ENCODE measurements at places on chromosomes 5 and 9. TPM values are rescaled to one million over a fixed set of nuclear protein-coding genes. Genes with fewer than 3 reads are reported as not detected.

GRCh38 chr9:137352511-137353222, 50.6 kb upstream of the NRARP start:
- no peak for DNase-seq
- H3K27ac ChIP-seq: no peak overlapping the region
- H3K4me3 ChIP-seq: no peak overlapping the region
- H3K4me1 ChIP-seq: no peaks in the 10 kb centered on the region
- H3K27me3 ChIP-seq: no peaks in the 10 kb centered on the region

GRCh38 chr9:122265149-122265915, 650 bp downstream of the MRRF start:
- no peaks in the 10 kb centered on the region for H3K27me3 ChIP-seq
- peak overlapping the region; percentile 91 for H3K27ac ChIP-seq
- H3K36me3 ChIP-seq: peaks cover 3% of the 10 kb centered on the region
- peaks cover 24% of the 10 kb centered on the region for H3K4me1 ChIP-seq
- H3K4me3 ChIP-seq: peak overlapping the region; percentile 97

Gene PCDHGA2
- total RNA-seq: 0.42 TPM

DNA sequence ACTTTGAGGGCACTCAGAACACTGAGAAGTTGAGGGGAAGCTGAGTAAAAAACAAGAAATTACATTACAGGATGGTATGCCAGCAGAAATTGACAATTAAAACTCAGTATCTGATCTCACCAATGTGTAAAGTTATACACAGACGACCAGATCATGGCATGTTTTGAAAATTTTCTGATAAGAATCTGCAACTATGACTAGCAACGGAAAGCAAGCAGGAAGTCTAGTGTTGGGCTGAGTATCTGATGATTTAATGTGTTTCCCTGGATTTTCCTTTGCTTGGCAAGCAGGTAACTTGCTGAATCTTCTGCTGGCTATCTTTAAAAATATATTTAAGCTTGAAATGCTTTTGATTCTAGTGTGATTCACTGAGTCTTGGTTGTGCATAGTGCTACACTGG, 5.2 kb upstream of the GCNT4 start:
- H3K4me3 ChIP-seq: no peak overlapping the region
- H3K4me1 ChIP-seq: peaks cover 11% of the 10 kb centered on the region
- H3K36me3 ChIP-seq: no peaks in the 10 kb centered on the region
- H3K27me3 ChIP-seq: no peaks in the 10 kb centered on the region

GRCh38 chr9:110130791-110131416, 77.1 kb downstream of the C9orf152 start:
- H3K36me3 ChIP-seq: no peaks in the 10 kb centered on the region
- H3K4me3 ChIP-seq: no peak overlapping the region
- DNase-seq: no peak
- H3K27ac ChIP-seq: no peak overlapping the region
- H3K27me3 ChIP-seq: no peaks in the 10 kb centered on the region

GRCh38 chr5:135437796-135438560, 9.2 kb downstream of the DCANP1 start:
- H3K4me1 ChIP-seq: no peaks in the 10 kb centered on the region
- no peaks in the 10 kb centered on the region for H3K27me3 ChIP-seq
- no peak overlapping the region for H3K27ac ChIP-seq
- peak; percentile 30 for DNase-seq
- H3K4me3 ChIP-seq: no peak overlapping the region

Gene PCDHA13
- total RNA-seq: not detected

Gene DMAC1
- total RNA-seq: 4.4 TPM

GRCh38 chr9:31736581-31737179, 647.8 kb upstream of the ACO1 start:
- no peaks in the 10 kb centered on the region for H3K36me3 ChIP-seq
- no peaks in the 10 kb centered on the region for H3K27me3 ChIP-seq
- H3K4me1 ChIP-seq: no peaks in the 10 kb centered on the region
- DNase-seq: no peak
- H3K27ac ChIP-seq: no peak overlapping the region

Gene FBN2
- total RNA-seq: 4.1 TPM

GRCh38 chr5:35694481-35694880, 76.8 kb downstream of the SPEF2 start:
- H3K4me3 ChIP-seq: no peak overlapping the region

Gene C9orf153
- 0.42 TPM for total RNA-seq

DNA sequence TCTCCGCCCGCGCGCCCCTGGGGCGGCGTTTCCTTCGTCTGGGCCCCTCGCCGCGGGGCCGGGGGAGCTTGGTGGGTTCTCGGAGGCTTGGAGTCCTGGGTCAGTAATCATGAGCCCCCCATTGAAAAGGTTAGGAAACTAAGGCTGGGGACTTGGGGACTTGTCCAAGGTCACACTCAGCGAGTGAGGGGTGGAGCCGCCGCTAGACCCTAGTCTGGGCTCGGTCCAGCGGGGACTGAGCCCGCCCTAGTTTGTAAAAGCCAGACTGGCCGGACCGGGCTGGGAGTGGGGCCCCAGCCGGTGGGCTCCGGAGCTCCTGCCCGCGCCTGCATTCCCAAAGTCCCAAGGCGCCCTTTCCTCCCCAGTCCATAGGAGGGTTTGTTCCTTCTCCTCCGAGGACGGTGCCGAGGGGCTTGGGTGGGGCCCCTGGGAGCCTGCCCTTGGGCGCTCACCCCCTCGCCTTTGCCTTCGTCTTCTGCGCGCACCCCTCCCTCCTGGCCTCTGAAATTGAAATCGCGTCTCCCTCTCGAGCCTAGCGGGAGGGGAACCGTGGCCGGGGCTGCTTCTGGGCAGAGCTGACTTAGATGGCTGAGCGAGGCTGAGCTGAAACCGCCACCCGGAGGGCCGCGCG, 995 bp downstream of the OLFM1 start:
- DNase-seq: no peak
- H3K4me1 ChIP-seq: peaks cover 8% of the 10 kb centered on the region
- H3K27ac ChIP-seq: no peak overlapping the region
- no peak overlapping the region for H3K4me3 ChIP-seq
- no peaks in the 10 kb centered on the region for H3K36me3 ChIP-seq

DNA sequence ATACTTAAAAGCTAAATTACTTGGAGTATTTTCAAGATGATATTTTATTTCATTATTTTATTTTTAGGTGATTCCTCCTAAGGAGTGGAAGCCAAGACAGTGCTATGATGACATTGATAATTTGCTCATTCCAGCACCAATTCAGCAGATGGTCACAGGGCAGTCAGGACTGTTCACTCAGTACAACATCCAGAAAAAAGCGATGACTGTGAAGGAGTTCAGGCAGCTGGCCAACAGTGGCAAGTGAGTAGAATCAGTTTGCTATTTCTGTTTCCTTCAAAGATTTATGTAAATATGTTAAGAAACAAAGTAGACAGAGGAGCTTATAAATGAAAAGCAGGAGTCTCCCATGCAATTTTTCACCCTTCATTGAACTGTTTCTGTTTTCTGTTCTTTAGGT, 47.8 kb downstream of the KDM4C start:
- no peaks in the 10 kb centered on the region for H3K27me3 ChIP-seq
- H3K4me3 ChIP-seq: no peak overlapping the region
- H3K4me1 ChIP-seq: peaks cover 2% of the 10 kb centered on the region
- no peak for DNase-seq

Gene GPRIN1
- 0.23 TPM for total RNA-seq

- H3K4me1 ChIP-seq: no peaks in the 10 kb centered on the region
- no peak overlapping the region for H3K4me3 ChIP-seq
- no peaks in the 10 kb centered on the region for H3K27me3 ChIP-seq
- no peaks in the 10 kb centered on the region for H3K36me3 ChIP-seq
- DNase-seq: no peak
- no peak overlapping the region for H3K27ac ChIP-seq
These were observed 225.7 kb downstream of the ASTN2 start for GRCh38 chr9:117189121-117189520.

Gene NCS1
- 2.5 TPM for total RNA-seq

GRCh38 chr5:69295088-69295754, 37.4 kb downstream of the CCDC125 start:
- DNase-seq: no peak
- no peak overlapping the region for H3K27ac ChIP-seq
- H3K27me3 ChIP-seq: no peaks in the 10 kb centered on the region
- no peaks in the 10 kb centered on the region for H3K4me1 ChIP-seq

DNA sequence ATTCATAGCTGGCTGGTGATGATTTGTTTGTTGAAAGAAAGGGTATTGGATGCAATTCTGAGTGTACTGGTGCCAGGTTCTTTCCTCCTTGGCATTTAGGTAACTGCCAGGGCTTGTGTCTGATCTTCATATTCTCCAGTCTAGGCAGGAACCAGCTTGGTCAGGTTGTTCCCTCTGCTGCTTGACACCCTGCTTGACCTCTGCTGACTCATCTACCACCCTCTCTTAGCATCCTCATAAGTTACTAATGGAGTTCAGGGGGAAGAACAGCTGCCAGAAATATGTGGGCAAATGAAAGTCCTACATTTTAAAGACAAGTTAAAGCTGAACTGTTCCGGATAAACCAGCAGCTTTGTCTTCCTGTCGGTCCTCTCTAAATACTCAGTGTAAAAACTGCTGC, 116.1 kb upstream of the TNC start:
- no peak for DNase-seq
- no peak overlapping the region for H3K27ac ChIP-seq
- no peaks in the 10 kb centered on the region for H3K36me3 ChIP-seq
- no peak overlapping the region for H3K4me3 ChIP-seq

Gene SLC28A3
- 1.3 TPM for total RNA-seq

Gene HTR1A
- total RNA-seq: not detected

GRCh38 chr5:152883066-152883775, 478.1 kb upstream of the NMUR2 start:
- H3K4me1 ChIP-seq: no peaks in the 10 kb centered on the region
- H3K4me3 ChIP-seq: no peak overlapping the region
- DNase-seq: no peak

- peak overlapping the region; percentile 23 for H3K4me3 ChIP-seq
- no peaks in the 10 kb centered on the region for H3K27me3 ChIP-seq
- no peaks in the 10 kb centered on the region for H3K36me3 ChIP-seq
- DNase-seq: no peak
- H3K4me1 ChIP-seq: peaks cover 14% of the 10 kb centered on the region
These were observed 120.2 kb upstream of the TRIM32 start for GRCh38 chr9:116566677-116567488.

- no peak overlapping the region for H3K4me3 ChIP-seq
- H3K27me3 ChIP-seq: no peaks in the 10 kb centered on the region
- H3K27ac ChIP-seq: no peak overlapping the region
- H3K4me1 ChIP-seq: no peaks in the 10 kb centered on the region
These were observed 97.9 kb downstream of the CACNA1B start for GRCh38 chr9:137975527-137975913.

DNA sequence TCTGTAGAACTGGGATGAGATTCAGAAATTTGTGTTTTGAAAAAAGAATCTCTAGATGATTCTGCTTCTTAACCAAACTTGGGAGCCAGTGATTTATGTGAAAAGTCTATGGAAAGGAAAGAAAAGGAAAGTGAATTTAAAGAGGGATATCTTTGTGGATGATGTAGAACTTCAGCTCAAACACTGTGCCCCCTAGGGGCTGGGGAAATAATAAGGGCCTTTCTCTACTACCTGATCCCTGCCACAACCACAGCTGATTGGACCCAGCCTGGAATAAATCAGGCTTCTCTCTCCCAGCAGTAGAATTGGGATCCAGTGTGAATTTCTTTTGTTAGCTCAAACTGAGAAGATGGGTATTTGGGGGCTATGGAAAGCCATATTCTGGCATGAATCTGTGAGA, 155.0 kb downstream of the PRELID2 start:
- no peak overlapping the region for H3K4me3 ChIP-seq
- peaks cover 6% of the 10 kb centered on the region for H3K4me1 ChIP-seq
- no peak for DNase-seq
- H3K36me3 ChIP-seq: no peaks in the 10 kb centered on the region

DNA sequence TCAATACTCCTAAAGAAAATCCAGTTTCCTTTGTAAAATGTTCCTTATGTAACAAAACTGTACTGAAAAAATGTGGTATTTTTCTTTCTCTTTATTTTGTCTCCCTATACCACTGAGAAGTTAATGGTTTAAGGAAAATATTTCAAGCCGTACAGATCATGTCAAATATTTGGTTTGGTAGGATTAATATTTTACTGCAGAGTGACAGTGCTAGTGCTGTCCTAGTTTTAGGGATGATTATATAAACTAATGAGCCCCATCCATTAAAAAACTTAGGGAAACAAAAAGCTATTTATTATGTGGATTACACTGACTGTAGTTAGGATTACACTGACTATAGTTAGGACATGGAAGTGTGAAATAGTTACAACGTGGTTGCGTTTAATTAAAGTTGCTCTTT, 209.1 kb downstream of the CD180 start:
- no peaks in the 10 kb centered on the region for H3K27me3 ChIP-seq
- H3K4me1 ChIP-seq: peaks cover 3% of the 10 kb centered on the region
- no peak for DNase-seq
- H3K4me3 ChIP-seq: no peak overlapping the region
- H3K27ac ChIP-seq: peak overlapping the region; percentile 48
- H3K36me3 ChIP-seq: no peaks in the 10 kb centered on the region

DNA sequence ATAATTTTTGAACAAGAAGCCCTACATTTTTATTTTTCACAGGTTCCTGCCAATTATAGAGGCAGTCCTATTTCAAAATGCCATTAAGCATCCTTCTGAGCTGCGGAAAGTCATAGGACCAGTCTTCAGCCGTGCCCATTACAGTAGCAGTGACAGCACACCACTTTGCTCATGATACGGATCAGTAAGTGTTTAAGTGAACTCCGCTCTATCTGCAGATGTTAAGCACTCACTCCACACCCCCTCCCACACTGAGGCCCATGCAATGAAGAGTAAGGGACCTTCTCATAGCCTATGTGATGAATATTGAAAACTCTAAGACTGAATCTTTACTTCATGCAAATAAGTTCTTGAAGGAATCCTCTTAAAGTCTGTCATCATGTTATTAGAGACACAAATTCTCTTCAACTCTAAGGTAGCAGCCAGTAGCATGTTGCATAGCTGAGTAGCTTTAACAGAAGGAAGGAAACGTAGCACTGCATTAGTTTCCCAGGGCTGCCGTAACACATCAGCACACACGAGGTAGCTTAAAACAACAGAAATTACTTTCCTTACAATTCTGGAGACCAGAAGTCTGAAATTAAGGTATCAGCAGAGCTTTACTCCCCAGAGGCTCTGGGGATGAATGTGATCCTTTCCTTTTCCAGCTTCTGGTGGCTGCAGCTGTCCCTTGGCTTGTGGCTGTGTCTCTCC, 20.3 kb upstream of the TAF11L2 start:
- H3K36me3 ChIP-seq: no peaks in the 10 kb centered on the region
- no peak overlapping the region for H3K27ac ChIP-seq
- no peaks in the 10 kb centered on the region for H3K27me3 ChIP-seq
- no peaks in the 10 kb centered on the region for H3K4me1 ChIP-seq
- no peak overlapping the region for H3K4me3 ChIP-seq

DNA sequence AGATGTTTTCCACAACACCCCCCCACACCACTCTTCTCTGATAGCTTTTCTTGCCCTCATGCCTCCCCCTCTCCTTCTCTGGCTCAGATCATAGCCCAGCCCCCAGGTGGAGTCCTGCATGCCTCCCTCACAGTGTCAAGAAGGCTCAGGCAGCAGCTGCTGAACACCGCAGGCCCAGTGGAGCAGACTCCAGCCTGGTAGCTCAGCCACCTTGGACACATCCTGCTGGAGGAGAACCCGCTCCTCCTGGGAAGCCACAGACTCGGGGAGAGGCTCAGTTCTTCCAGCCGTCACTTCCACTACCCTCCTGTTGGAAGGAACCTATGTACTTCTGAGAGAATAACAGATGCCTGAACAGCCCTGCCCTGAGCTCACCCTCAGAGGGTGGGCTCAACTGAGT, 143.4 kb downstream of the SPOCK1 start:
- no peak overlapping the region for H3K27ac ChIP-seq
- no peak overlapping the region for H3K4me3 ChIP-seq
- no peaks in the 10 kb centered on the region for H3K36me3 ChIP-seq
- peaks cover 4% of the 10 kb centered on the region for H3K27me3 ChIP-seq

Gene TUSC1
- 6.4 TPM for total RNA-seq

Data from liver (tissue), 10 donors.